ENCODE measurements at places on chromosomes 6 and 20.

GRCh38 chr20:1833728-1834726 lies 61.2 kb upstream of the SIRPA start:
- DNase-seq, result no peak

DNA sequence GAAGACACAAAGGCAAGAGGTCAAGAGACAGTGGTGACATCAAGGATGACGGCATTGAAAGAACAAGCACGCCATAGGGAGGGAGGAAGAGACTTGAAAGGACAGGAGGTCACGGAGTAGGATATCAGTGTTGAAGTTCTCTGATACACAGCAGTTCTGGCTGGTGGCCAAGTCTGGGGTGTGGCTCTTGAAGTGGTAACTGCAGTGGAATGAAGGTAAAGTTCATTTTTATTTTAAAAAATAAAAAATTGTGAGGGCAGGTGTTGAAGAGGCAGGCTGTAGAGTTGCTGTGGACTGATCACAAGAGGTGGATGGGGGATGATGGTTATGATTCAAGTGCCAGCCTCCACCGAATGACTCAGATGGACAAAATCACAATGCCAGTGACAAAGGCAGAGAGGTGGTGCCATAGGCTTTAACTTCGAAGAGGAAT lies 53.2 kb upstream of the BMP2 start:
- no peak for DNase-seq

DNA sequence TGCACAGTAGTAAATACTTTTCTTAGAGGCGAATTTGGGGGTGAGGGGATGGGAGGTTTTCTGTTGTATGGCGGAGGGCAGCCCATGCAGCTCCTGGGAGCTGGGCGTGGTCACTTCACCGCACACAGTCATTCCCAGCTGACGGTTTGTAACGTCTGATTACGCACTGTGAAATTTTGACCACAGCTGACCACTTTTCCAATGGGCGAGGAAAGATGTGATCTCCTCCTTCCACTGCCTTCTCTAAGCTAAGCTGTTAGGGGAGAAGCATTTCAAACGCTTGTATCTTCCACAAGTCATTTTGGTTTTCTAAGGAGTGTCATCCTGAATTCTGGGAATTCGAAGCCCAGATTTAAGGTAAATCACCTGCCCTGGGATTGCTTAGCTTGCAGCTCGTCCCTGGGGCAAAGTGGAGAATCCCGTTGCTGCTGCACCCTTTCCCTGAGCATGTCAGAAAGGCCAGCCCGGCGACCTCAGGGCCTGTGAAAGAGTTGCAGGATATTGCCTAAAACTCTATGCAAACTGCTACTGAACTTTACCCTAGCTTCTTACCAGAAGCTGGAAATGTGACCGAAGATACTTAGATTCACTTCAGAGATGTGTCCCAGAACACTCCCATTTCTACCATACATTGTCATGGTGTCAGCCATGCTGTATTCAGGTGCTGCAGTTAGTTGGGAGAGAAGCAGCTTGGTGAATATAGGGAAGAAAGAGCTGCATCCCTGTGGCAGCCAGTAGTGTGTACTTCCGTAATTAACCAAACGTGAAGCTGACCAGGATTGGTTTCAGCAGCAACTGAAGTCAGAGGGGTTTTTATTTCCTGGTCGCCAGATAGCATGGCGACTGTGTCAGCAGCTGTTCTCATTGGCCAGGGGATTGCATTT lies 58.9 kb downstream of the RREB1 start:
- DNase-seq, result no peak

DNA sequence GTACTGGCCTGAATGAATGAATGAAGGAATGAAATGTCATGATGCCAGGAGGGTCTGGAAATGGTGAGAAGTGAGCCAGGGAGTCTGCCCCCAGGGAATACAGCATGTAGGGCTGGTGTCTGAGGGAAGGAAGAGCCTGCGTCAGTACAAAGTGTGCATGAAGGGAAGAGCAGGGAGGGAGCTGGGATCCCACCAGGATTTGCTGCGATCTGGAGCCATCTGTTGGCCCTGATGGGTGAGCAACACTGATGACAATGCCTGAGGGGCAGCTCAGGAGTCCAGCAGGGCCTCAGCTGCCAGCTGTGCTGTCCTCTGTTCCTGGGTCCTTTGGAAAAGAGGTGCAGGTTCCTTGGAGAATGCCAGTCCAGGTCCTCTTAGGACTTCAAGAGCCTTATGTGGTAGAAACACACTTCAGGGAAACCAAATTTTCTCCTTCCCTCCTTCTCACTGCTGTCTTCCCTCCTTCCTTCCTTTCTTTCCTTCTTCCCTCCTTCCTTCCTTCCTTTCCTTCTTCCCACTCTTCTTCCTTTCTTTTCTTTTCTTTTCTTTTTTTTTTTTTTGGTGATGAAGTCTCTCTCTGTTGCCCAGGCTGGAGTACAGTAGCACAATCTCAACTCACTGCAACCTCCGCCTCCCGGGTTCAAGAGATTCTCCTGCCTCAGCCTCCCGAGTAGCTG lies 11.5 kb downstream of the BPI start:
- DNase-seq, result no peak
